ENCODE measurements at places on chromosomes 13 and 19.
A peak's percentile ranks its signal among the peaks of the same experiment; 100 is the strongest.

GRCh38 chr13:104014803-104015645 lies 948.8 kb upstream of the SLC10A2 start:
- DNase-seq: no peak

DNA sequence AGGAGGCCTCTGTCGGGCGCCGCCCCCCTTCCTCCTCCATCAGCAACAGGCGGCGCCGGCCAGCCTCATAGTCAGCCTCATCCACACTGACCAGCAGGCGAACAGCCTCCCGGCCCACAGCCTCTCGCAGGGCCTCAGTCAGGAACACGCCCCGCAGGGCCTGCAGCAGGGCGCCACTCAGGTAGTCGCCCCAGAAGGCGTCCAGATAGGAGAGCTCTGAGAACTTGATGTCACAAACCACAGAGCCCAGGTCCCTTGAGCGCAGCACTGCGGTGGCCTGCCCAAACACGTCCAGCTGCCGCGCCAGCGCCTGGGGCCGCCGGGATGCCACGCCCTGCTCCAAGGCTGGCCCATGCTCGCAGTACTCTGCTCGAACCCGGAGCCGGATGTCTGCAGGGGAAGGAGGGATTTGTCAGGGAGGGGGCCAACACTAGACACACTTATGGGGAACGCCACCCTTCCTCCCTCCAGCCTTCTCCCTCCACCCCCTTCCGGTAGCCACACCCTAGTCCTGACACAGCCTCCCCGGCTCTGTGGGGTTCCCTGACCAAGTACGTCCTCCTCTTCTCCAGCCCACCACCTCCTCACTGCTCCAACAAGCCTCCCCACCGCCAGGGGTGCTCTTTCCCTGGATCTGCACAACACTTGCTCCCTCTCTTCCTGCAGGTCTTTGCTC lies 17.9 kb downstream of the DEDD2 start:
- no peak for DNase-seq

DNA sequence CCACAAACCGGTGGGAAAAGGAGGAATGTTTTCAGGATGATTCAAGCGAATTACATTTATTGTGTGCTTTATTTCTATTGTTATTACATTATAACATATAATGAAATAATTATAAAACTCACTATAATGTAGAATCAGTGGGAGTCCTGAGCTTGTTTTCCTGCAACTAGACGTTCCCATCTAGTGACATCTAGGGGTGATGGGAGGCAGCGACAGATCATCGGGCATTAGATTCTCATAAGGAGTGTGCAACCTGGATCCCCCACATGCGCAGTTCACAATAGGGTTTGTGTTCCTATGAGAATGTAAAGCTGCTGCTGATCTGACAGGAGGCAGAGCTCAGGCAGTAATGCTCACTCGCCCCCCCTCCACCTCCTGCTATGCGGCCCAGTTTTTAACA lies 54.5 kb downstream of the SPTBN4 start:
- DNase-seq: no peak

- peak; percentile 88 for DNase-seq
Measured at GRCh38 chr19:55113570-55114039, 3.8 kb downstream of the PPP1R12C start.

GRCh38 chr19:34366738-34367623 lies 2.0 kb downstream of the GPI start:
- DNase-seq: no peak

DNA sequence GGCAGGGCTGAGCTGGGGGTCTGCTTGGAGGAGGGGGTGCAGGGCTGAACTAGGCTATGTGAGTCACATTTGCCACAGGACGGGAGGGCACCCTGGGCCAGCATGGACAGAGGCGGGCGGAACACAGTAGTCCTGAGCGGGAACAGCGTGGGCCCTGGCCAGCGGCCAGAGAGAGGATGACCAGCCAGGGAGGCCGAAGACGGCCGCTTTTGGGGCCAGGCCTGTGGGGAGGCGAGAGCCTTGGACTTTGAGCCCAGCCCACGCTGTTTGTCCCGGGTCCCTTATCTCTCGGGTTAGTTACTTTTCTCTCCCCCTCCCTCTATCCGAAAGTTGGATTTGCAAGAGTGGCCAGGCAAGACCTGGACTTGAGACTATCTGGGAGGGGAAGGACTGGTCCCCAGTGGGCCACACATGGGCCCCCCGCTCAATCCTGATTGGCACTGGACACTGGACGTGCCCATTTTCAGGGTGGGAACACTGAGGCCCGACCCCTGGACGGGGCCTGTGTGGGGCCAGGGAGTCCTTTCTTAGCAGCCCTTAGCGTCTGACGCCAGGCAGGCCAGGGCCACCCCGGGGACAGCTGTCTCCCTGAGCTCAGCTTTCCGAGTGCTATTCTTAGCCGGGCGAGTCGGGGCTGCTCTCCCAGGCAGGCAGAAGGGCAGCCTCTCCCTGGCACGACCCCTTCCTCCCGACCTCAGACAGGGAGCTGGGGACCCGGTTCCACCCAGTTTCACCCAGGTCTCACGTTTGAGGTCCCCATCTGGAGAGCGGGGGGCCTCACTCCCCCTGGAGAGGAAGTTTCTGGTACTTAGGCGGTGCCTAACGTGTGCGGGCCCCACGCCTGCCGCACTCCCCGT lies 833 bp downstream of the GAMT start:
- DNase-seq: no peak

DNA sequence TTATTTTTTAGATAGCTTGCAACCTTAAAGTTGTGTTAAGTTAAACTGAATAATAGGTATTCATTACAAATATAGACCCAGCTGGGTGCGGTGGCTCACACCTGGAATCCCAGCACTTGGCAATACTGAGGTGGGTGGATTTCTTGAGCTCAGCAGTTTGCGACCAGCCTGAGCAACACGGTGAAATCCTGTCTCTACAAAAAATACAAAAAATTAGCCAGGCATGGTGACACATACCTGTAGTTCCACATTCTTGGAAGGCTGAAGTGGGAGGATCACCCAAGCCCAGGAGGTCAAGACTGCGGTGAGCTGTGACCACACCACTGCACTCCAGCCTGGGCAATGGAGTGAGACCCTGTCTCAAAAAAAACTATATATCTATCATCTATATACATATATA lies 386.5 kb downstream of the PCDH17 start:
- DNase-seq: no peak

GRCh38 chr13:80083853-80084676 lies 256.9 kb downstream of the SPRY2 start:
- DNase-seq: no peak

DNA sequence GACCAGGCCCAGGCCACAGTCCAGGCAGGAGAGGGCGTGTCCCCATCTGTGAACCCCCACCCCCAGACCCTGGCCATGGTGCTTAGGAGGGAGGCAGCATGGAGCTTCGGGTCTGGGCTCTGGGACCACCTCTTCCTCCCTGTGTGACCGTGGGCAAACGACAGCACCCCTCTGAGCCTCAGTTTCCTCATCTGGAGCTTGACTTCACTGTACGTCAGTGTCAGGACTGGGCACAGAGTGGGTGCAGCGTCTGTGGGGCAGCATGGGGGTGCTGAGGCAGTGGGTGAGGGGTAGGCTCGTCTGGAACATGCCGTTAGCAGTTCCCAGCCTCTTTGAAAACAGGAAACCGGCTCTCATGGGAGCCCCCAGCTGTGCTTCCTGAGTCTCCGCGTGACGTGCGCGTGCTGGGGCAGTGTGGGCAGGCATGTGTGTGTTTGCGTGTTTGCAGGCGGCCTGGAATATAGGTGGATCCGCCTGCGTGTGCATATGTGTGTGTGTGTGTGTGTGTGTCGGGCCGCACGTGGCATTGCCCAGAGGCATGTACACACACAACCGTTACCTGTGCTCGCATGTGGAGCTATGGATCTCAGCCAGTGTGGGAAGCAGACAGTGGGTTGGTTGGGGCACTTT lies 15.8 kb downstream of the ARRDC2 start:
- DNase-seq: no peak

- DNase-seq: no peak
Measured at GRCh38 chr19:35558400-35559280, 4.8 kb downstream of the ATP4A start.

GRCh38 chr13:59300355-59301173 lies 863.2 kb downstream of the DIAPH3 start:
- DNase-seq: no peak

DNA sequence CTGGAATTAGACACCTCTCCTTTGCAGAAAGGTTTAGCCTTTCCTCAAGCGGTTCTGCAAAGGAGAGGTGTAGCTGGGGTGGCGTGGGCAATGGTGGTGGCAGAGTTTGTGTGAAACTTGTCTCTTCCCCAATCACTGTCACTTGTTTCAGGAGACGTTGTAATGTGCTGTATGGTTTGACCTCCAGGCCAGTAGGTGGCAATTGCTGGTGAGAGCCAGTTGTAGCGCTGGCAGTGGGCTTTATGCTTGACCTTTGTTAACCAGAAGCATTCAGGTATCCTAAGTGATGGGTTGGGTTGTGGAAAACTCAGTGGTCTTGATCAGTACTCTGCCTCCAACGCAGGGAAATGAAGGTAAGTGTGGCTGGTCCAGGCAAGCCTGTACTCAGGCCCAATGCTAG lies 12.7 kb upstream of the LILRA5 start:
- no peak for DNase-seq

GRCh38 chr13:59250336-59251189 lies 913.2 kb downstream of the DIAPH3 start:
- DNase-seq: no peak

GRCh38 chr19:38004186-38004520 lies 97.1 kb downstream of the SIPA1L3 start:
- no peak for DNase-seq

DNA sequence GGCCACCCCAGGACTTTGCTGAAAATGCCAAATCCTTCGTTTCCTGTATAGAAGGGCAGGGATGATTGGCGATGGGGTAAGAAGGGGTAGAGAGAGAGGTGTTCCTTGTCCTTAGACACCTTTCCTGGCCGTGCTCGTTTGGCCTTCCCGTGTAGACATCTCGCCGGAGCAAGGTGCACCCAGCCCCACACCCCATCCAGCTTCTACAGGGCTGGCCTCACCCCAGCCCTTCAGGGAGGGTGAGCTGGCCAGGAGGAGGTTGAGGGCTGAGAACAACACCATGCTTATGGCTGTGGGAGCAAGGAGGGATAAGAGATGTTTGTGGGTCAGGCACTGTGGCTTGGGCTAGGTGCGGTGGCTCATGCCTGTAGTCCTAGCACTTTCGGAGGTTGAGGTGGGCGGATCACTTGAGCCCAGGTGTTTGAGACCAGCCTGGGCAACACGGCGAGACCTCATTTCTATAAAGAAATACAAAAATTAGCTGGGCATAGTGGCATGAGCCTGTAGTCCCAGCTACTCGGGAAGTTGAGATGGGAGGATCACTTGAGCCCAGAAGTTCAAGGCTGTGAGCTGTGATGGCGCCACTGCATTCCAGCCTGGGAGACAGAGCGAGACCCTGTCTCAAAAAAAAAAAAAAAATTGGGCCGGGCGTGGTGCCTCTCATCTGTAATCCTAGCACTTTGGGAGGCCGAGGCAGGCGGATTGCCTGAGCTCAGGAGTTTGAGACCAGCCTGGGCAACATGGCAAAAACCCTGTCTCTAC lies 15.5 kb downstream of the SMARCA4 start:
- DNase-seq: no peak

DNA sequence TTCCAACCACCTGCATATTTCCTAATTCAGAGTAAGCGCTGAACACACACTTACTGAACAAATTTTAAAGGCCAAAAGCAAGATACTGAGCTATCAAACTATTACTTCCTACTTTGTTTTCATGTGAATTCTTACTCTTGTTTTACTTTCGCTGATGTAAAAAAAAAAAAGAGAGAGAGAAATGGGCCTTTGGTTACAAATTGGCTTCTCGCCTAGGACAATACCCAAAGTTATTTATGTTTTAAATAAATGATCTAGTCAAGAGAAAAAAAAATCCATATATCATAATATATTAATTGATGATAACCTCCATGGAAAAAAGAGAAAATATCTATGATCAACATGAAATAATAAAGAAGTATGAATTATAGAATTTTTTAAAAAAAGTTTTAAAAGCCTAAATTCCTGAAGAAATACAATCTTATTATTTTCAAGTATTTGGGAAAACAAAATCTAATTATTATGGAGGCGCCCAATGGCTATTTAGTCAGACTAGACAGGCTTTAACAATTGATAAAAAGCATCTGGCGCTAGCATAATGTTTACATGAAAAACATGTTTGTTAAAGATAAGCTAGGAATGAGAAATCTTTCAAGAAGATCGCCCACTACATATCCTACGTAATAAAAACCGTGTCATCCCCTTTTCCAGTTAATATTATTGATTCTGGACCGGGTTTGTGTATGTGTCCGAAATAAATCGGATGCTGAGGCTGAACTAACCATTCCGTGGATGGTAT lies 9.0 kb downstream of the COL4A1 start:
- DNase-seq: no peak

DNA sequence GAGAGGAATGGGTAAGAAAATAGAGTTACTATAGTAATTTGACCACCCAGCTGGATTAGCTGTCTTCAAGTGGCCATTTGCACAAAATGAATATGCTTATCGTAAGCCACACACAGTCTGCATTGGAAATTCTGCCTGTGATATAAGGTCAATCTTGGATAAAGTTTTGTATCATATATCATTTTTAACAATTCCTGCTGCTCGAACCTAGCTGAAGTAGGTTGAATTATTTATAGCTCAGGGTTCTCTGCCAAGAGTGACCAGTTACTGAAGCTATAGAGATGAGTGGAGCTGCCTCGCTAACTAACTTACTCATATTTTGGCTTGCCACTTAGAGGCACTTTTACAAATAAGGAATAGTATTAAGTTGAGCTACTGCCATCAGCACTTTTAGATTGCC lies 220.9 kb downstream of the RGCC start:
- DNase-seq: no peak

DNA sequence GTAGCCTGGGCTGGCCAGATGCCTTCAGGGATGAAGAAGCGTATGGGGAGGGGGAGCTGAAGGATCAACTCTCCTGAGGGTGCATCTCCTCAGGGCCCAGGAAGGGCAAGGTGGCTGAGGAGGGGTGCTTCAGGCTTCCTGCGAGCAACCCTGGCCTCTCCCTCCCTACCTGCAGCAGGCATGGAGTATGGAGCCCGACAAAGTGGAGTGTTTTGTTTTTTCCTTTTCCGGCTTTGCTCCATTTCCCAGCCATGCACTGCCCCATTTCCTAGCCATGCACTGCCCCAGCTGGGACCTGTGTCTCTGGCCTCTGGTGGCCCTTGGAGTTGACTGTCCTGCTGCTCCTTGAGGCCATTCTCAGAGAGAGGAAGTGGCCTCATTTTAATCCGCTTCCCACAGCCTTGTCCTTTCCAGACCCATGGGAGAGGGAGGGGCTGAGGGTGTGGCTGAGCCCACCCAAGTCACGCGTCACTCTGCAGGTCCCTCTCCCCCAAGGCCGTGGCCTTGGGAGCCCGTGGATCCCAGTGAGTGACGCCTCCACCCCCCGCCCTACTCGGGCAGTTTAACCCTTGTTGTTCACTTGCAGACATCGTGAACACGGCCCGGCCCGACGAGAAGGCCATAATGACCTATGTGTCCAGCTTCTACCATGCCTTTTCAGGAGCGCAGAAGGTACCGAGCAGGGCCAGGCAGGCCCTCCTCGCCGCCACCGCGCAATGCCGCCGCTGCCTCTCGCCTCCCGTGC lies 34.4 kb downstream of the CAPN12 start:
- DNase-seq: no peak

Measured in H54 (cell line).